ENCODE measurements at places on chromosomes 5 and 9.

- DNase-seq = no peak
These were observed 15.0 kb downstream of the NINJ1 start for GRCh38 chr9:93118863-93119702.

DNA sequence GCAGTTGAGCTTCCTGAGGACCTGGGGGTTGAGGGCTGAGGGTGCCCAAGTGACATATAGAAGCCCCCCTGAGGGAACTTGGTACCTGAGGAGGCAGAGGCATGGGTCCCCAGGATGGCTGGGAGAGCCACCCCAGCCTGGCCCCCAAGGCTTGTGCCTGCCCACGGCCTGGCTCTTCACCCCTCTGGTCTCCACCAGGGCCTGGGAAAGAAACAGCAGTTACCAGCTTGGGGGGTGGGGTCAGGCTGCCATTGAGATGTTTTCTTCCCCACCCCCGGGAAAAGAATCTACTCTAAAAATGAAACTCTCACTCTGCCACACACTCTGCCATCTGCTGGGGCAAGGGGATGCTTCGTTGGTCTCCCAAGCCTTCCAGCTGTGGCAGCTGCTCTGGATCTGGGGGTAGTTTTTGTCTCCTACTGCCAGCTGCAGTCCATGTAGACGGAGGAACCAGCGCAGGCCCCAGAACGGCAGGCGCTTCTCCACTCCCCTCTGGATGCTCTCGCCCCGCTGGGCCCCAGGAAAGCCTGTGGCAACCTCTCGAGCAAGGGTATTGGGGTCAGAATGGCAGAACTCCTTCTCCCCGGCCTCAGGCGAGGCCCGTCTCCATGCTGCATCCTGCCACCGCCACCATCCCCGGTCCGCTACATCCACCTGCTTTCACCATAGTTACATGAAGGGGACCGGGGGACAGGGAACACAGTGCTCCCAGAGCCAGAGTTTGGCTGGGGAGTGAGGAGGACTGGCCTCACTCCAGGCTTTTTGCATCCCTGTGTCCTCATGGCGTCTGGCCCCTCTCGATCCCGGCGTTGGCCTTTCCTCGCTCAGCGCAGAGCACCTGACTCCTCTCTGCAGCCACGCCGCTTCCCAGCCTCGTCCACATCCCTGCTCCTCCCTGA, 123.5 kb downstream of the DAB2IP start:
- no peak for DNase-seq

GRCh38 chr5:28313321-28313951, 1275.0 kb upstream of the CDH9 start:
- no peak for DNase-seq

GRCh38 chr5:74638970-74639806, 1.3 kb downstream of the ENC1 start:
- DNase-seq = no peak

GRCh38 chr9:127185931-127186781, 63.7 kb upstream of the ANGPTL2 start:
- DNase-seq = no peak

GRCh38 chr5:124952079-124952478, 205.6 kb upstream of the ZNF608 start:
- DNase-seq = no peak

- no peak for DNase-seq
These were observed 22.1 kb downstream of the JADE2 start for GRCh38 chr5:134547579-134547978.

- DNase-seq = no peak
These were observed 40.7 kb downstream of the WNK2 start for GRCh38 chr9:93224591-93224990.

GRCh38 chr5:146079695-146080373, 25.5 kb downstream of the PLAC8L1 start:
- DNase-seq = no peak

GRCh38 chr9:4832786-4833579, 40.2 kb downstream of the RCL1 start:
- DNase-seq = no peak

- no peak for DNase-seq
These were observed 160.8 kb upstream of the PAPPA start for GRCh38 chr9:115992834-115993233.

- no peak for DNase-seq
These were observed 70.9 kb downstream of the GAPVD1 start for GRCh38 chr9:125332527-125332926.

- DNase-seq = no peak
These were observed 186.3 kb downstream of the KDM4C start for GRCh38 chr9:6944093-6944551.

DNA sequence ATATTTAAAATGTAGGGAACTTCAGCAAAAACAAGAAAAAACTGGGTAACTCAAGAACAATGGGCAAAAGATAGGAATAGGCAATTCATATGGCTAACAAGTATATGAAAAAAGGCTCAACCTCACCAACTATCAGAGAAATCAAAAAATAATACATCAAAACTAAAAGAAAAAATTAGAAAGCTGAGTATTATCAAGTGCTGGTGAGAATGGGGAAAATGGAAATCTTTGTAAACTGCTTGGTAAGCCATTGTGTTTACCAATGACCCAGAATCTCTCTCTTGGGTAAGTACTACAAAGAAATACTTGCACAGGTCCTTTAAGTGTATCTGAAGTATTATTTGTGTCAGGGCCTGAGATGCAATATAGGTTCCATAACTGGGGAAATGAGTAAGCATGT, 27.0 kb downstream of the ABHD17B start:
- no peak for DNase-seq

- no peak for DNase-seq
These were observed 49.6 kb upstream of the ADAMTS19 start for GRCh38 chr5:129410488-129410887.

GRCh38 chr5:107112216-107112615, 558.5 kb downstream of the EFNA5 start:
- no peak for DNase-seq

- DNase-seq = no peak
These were observed 587.6 kb upstream of the CDH18 start for GRCh38 chr5:20575571-20575970.

DNA sequence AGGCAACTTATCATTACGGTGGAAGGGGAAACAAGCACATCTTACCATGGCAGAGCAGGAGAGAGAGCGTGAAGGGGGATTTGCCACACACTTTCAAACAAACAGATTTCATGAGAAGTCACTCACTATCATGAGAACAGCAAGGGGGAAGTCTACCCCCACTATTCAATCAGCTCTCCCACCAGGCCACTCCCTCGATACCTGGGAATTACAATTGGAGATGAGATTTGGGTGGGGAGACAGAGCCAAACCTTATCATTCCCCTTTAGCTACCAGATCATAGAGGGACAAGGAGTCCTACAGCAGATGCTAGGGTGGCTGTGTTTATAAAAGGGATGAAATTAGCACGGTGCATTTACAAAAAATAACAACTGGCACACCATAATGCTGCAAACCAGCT, 2149.4 kb upstream of the ACO1 start:
- no peak for DNase-seq

DNA sequence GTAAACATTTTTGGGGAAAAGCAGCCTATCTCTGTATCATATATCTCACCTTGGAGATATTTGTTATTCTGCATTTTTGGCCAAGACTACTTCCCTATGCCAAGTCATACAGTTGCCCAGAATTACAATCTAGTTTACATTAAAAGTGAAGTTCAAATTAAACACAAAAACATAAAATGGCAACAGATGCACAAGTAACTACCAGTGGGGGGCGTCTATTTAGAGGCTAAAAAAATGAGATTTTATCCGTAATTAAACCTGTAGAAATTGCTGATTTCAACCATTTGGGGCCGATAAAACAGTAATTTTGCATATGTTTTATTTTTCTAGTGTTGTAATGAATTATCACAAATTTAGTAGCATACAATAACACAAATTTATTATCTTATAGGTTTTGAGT, 787.1 kb upstream of the CHD1 start:
- DNase-seq = no peak

- DNase-seq = no peak
These were observed 203.8 kb upstream of the DAP start for GRCh38 chr5:10964806-10965205.

DNA sequence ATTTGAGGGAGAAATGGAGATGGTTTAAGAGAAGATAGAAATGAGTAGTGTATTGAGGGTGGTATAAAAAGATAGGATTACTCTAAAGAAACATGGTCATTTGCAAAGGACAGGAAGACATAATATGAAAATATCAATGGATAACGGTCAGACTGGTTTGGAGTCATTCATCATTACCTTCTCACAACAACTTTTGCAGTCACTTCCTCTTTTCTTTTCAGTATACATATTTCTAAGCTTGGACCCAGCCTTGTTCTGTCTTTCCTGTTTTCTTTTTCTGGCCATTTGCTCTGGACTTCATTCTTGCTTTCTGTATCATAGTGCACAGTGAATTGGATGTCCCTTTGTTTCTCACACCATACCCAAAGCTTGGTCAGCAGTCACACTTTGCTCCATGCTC, 966.5 kb upstream of the TYRP1 start:
- DNase-seq = no peak

DNA sequence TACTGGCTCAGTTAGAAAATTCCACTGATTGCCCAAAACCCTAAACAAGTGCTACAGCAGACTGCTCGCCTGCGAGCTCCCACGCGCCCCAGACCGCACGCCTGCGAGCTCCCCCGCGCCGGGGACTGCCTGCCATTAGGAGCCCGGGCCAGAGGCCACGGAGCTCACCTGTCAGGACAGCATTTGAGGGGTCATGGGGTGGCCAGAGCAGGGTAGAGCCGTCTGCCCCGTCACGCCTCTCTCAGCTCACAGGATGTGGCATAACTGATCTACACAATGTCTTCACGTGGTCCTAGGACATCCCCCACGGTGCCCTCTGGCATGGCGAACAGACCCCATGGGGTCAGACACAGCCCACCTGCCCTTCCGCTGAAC, 29.1 kb upstream of the LRRC14B start:
- DNase-seq = no peak

- DNase-seq = no peak
These were observed 64.3 kb upstream of the MYO10 start for GRCh38 chr5:17000291-17000939.

DNA sequence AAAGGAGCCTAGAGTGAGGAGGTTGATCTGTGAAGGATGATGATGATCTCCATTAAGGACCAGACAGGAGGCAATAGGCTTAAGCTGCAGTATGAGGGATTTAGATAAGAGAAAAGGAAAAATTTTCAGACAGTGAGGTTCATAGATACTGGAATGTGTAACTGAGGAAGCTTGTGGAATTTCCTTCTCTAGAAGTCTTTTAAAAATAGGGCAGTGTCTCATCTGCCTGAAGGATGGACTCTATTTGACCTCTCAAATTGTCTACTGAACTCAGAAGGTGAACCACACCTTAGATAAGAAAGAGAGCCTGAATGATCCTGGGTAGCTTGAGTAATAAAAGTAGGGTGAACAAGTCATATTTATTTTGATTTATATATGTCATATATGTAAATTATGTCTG, 148.2 kb upstream of the CDKN2B start:
- no peak for DNase-seq

DNA sequence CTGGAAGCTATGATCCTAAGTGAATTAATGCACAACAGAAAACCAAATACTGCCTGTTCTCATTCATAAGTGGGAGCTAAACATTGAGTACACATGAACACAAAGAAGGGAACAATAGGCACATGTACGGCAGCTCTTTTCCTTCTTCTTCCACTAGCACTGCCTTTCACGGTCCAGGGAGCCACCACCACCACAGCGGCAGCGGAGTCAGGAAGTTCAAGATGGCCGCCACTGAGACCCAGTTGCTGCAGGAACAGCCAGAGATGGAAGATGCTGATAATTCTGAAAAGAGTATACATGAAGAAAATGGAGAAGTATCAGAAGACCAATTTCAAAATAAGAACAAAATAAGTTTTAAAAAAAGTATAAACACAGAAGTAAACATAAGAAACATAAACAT, 39.5 kb upstream of the TNFSF15 start:
- no peak for DNase-seq

- no peak for DNase-seq
These were observed 28.1 kb downstream of the PIK3R1 start for GRCh38 chr5:68243681-68244080.

DNA sequence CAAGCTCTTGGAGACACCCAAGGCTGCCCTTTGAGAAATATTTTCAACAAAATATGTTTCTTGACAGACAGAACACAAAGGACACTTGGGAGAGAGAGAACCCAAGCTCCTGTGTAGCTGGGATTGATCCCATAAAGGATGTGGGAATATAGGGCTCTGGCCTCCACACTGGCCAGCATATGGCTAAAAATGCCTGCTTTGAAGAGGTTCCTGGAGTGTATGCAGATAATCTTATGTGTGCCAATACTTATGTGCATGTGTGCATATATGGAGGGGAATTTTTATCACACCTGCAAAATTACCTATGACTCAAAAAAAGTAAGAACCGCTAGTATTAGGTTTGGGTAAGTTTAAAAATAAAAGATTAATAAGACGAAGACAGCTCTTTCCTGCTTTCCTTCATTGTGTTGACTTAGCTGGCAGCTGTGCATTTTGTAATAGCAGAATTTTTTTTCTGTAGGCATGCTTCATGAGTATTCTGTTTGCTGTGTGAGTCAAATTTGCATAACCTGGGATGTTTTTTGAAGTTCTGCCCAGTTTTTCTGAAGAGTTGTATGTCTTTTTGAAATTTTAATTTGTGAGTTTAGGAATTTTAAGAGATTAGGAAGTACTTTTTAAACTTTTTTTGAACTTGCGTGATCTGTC, 42.6 kb downstream of the HACD4 start:
- no peak for DNase-seq

DNA sequence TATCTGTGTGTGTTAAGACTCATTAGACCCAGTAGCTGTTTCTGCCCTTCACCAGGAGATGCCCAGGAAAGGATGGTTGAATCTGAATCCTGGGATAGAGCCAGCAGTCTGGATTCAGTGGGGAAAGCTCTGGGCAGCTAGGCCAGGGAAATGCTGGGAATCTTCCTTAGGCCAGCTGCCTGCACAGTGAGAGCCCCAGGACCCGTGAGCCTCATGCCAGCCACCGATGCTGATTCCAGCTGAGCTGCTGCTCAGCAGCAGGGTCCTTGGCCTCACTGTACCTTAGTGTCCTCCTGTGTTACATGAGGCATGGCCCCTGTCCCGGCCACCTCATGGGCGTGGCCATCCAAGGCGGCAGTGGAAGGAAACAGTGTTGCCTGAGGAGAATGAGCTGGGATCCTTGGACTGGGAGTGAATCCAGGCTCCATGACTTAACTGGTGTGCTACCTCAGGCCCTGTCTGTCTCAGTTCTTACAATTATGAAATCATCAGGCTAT, 87.1 kb downstream of the AMBP start:
- no peak for DNase-seq

- no peak for DNase-seq
These were observed 195.0 kb downstream of the FER start for GRCh38 chr5:108942701-108943100.

Measured in activated CD8-positive, alpha-beta memory T cell treated with anti-CD3 and anti-CD28 coated beads for 1 hour (primary cell).